ENCODE measurements at places on chromosomes 5 and 9. TPM values are rescaled to one million over a fixed set of nuclear protein-coding genes. Genes with fewer than 3 reads are reported as not detected.

The RMRP gene
- total RNA-seq = 46,048 TPM

The CBY3 gene
- not detected for total RNA-seq

The PLGRKT gene
- total RNA-seq = 35.4 TPM

The HK3 gene
- not detected for total RNA-seq

The S1PR3 gene
- 26.6 TPM for total RNA-seq

The TTF1 gene
- 10.6 TPM for total RNA-seq

The IRX1 gene
- total RNA-seq = not detected

The NUTM2F gene
- not detected for total RNA-seq

The TSTD2 gene
- total RNA-seq = 8.6 TPM

The ALDH7A1 gene
- total RNA-seq = 26.9 TPM
